ENCODE measurements at places on chromosomes 11 and 22.

GRCh38 chr11:109974523-109974922 lies 118.7 kb upstream of the ZC3H12C start:
- DNase-seq: no peak

- no peak for DNase-seq
These were observed 16.8 kb upstream of the CABP7 start for GRCh38 chr22:29702931-29703501.

- DNase-seq: no peak
These were observed 18.0 kb upstream of the POLA2 start for GRCh38 chr11:65243797-65244196.

DNA sequence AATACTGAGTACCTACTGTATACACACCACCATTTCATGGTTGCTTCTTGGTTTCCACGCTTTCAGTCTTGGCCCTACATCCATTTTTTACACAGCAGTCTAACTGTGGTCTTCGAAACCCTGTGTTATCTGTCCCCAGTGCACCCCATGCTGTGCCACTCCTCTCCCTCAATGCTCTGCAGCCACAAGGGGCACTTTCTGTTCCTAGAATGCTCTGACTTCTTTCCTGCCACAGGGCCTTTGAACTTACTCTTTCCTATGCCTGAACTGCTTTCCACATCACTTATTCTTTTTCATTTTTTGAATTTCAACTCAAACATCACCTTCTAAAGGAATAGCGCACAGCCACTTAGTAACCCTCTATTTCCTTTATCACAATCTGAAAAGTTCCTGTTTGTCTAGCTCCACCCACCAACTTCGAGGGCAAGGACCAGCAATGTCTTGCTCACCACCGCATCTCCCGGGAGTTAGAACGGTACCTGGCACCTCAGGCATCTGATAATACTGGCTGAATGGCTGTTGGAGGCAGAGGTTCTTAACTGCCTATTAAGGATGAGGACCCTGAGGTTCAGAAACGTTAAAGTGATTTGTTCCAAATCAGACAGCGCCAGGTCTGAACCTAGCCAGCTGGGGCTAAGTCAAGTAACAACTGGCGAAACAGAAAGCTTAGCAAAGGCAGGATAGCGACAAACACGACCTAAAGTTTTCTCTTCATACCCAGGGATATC lies 568 bp downstream of the ALG8 start:
- peak; percentile 11 for DNase-seq

DNA sequence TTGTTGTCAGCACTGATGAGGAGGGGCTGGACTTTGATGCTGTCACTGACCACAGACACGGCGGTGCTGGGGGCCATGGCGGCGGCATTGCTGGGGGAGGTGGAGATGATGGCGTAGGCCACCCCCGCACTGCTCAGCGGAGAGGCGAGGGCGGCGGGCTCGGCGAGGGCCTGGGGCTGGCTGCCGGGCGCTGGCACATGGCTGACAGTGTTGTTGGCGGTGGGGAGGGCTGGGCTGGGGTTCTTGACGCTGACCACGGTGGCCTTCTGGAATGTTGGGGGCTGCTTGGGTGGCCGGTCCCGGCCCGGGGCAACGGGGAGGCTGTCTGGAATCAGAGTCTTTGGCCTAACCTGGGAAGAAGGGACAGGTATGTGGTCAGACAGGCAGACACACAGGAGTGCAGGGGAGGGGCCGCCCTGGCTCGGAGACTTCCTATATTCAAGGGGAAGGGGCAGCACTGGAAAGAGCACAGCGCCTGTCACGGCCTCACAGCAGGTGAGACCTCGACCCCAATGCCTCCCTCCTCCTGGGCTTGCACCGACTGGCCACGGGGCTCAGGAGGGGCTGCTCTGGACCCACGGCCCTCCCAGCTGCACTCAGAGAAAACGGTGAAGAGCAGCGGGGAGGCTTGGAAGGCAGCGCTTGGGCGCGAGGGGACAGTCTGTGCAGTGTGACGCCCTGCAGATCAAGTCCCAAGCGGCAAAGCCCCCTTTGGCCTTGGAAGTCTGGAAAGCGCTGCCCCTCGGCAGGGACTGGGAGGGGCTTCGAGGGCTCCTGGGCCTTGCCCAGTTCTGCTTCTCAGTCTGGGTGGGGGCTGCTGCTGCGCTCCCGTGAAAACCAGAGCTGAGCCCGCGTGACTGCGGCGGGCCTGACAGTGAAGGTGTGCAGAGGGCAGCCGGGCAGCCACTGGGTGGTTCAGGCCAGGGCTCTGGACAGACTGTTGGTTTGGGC lies 93.2 kb downstream of the PHF21B start:
- no peak for DNase-seq

DNA sequence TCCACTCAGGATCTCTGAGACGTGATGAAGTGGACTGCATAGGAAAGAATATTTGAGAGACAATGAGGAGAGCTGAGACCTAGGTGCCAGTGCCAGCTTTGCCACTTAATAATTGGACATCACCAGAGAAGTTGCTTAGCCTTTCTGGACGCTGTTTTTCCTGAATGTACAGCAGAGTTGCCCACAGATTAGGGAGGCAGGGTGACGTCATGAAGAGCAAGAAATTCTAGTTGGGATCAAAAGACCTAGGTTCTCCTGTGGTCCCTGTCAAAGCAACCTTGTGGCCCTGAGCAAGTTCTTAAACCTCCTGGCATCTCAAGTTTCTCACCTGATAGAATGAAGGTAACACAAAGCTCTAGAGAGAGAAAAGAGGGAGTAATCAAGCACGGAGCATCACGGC lies 174.6 kb upstream of the TENM4 start:
- no peak for DNase-seq

DNA sequence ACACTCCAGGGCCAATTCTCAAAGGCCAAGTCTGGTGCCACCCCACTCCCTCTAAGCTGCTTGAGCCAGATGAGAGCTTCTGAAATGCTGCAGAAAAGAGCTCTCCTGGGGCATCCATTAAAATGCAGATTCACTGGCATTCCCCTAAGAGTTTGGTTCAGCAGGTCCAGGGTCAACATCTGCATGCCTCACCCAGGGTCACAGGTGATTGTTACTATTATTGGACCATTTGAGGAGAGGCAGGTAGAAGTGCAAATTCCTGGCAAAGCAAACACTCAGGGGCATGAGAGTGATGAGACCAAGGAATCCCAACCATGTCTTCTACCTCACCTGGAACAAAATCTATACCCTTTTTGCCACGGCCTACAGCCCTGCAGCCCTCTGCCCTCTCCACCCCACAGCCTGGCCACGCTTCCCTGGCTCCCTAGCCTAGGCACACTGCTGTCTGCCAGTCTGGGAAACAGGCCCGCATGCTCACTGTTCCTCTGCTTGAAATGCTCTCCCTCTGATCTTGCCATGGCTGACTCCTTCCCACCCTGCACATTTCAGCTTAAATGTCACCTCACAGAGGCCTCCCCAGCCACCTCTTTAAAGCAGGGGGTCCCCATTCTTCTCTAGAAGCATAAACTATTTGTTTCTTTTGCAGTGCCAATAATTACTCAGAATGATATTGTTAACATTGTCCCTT lies 4.4 kb upstream of the P2RX6 start:
- DNase-seq: no peak
